ENCODE measurements at places on chromosomes 1 and 21.

DNA sequence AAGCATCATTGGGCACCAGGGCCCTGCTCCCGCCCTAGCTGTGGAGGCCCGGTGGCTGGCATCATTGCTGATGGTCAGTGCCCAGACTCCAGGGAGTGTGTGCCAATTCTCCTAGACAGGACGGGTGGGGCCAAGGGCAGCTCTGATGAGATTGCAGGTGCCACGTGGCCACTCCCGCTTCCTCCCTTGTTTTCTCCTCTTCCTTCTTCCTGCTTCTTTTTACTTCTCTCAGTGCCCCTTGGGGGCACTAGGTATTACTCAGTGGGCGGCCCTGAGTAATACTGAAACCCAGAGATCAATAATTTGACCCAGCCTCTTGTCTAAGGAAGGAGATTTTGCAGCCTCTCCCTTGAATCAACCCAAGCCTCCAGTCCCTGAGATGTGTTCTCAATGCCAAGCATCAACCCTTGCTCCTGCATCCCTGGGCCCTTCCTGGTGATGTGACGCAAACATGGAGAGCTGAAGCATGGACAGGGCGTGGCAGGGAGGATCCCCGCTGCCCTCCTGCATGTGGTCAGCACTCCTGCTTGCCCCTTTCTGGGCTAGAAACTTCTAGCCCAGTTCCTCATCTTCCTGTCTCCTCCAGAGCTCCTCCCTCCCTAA lies 32.4 kb downstream of the CDK18 start:
- no peak for DNase-seq

DNA sequence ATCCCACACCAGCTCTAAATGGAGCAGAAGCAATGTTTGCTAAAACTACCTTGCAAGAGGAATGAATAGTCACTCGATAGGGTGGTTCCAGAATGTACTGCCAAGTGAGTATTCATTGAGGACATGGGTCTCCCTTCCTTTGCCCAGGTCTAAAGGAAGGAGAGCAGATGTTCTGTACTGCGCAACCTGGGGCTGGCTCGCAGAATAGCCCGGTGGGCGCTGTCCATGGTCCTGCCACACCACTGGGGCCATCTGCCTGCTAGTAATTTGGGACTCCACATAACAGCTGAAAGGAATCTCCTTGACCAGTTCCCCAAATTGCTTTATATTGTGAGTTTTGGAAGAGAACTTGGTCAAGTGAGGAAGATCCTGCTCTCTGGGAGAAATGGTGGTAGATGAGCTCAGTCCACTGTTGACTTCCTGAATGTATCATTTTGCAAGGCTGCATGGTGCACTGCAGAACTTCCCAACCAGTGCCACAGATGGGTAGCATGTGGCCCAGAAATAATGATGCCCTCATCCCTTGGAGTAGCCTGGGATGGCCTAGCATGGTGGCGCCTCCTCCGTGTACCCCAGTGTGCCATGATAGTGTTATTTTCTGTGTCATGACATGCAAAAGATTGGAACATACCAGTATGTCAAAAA lies 5.7 kb downstream of the SLC6A17 start:
- DNase-seq, result peak; percentile 45

DNA sequence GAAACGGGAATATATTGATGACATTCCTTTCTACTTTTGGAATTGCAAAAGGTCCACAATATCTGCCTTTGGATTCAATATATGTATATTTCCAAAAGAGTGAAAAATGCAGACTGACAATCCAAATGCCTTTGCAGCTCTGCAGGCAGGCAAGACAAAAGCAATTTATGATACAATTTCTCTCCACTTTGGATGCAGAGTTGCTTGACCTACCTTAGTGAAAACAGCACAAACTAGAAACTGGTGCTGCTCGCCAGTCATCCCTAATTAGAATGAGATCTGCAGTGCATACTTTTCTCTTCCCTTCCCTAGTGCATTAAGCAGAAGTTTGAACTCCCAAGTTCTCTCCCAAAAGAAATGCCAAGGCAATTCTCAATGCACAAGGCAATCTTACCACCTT lies 56.8 kb downstream of the KIAA0319L start:
- DNase-seq, result no peak

DNA sequence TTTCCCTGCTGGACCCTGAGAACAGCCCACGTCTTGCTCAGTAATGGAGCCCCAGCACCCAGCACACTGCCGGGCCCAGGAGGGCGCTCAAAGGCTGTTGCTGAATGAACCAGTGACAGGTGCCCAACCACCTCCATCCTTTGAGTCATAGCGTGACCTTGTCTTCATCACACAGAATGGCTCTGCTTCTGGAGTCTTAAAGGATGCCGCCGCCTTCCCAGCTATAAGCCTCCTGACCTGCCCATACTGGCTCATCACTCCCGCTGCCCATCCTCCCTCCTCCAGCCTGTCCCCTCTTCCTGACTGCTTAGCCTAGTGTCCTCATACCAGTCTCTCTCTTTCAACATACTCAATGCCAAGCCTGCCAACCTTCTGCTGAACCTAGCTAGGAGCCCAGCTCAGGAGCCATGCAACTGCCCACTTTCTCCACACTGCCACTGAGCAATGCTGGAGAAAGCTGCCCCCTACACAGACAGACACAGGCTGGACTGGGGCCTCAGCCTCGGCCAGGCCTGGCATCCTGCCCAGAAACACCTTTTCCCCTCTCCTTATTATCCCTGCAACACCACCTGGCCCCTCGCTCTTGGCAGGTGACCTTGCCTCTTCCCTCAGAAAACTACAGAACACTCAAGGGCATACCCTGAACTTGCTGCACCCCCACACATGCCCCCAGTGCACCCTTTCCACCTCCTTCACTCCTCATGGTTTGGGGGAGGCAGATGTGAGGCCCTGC lies 14.1 kb downstream of the TTC39A start:
- DNase-seq, result no peak

- no peak for DNase-seq
Measured at GRCh38 chr1:175050992-175051391, 16.6 kb upstream of the TNN start.

DNA sequence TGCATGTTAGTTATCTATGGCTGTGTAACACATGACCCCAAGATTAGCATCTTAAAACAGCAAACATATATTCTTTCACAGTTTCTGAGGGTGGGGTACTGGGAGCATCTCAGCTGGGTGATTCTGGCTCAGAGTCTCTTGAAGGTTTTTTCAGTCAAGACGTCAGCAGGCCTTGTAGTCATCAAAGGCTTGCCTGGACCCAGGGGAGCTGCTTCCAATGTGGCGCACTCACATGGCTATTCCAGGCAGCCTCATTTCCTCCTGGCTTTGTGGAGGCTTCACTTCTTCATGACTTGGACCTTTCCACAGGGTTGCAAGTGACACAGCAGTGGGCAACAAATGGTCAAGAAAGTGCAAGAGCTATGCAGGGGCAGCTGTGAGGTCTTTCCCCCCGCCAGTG lies 114.7 kb downstream of the ACTL8 start:
- no peak for DNase-seq

DNA sequence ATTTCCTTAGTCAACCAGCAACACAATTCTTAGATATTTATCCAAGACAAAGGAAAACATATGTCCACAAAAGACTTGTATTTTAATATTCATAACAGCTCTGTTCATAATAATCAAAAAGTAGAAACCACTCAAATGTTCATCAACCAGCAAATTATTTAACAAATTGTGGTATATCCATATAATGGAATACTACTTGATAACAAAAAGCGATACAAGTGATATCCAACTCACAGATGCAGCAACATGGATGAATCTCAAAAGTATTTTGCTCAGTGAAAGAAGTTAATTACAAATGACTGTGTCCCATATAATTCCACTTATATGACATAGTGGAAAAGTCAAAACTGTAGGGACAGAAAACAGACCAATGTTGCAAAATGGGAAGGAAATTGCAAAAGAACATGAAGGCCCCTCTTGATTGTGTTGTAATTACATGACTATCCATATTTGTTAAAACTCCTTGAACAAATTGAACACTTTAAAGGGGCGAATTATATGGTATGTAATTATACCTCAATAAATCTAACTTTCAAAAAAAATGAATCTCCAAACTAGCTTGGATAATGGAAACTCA lies 116.9 kb downstream of the EDEM3 start:
- no peak for DNase-seq

GRCh38 chr1:15254559-15254958 lies 7.5 kb downstream of the FHAD1 start:
- no peak for DNase-seq

DNA sequence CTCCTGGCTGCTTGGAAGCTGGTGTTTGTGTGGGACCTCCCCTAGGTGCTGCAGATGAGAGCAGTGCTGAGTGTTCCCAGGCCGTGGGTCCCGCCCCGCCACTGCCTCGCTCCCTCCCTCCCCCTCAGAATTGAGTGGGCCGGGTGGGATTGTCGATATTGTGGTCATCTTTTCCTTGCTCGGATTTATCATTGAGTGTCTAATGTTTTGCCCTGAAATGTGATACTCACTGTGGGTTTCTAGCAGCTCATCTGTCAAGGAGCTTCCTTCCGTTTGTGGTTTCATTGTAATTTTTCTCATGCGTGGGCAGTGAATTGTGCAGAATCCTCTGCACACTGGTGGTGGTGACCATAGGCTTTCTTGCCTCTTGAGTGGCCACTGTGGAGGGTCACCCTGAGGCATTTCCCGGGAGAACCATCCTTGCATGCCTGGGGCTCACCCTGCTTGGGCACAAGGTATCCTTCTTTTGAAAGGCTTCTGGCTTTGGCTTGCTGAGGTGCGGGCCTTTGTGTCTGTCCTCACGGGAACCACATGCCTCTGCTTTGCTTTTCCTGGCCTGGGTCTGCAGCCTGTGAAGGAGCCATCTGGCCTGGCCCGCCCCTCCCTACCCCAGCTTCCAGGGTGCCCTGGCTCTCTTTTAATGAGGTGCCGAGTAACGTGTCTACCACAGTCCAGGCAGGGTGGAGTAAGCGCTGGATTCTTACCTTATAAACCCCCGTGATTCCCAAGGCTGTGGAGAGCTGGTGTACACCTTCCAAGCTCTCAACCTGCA lies 25.6 kb downstream of the SLX9 start:
- DNase-seq, result peak; percentile 30

DNA sequence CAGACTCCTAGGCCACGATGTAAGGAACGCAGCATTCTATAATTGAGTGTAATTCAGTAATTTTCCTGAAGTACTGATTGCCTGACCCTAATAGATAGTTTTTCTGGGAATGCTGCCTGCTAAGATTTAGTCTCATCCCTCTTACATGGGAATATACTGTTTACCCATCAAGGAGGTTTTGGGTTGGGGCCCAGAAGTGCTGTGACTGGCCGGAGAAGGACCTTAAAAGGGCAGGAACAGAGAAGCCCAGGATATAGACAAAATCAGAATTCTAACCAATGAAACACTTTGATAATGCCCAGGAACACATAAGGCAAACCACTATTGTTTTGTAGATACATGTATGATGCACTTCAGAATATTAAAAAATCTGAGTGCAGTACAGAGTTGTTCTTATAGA lies 111.6 kb downstream of the RGS2 start:
- DNase-seq, result no peak

GRCh38 chr1:182955596-182956588 lies 2.9 kb upstream of the SHCBP1L start:
- DNase-seq, result no peak

GRCh38 chr1:119556423-119556822 lies 49.4 kb downstream of the HSD3B1 start:
- no peak for DNase-seq

- no peak for DNase-seq
Measured at GRCh38 chr1:90335558-90335957, 340.6 kb downstream of the ZNF326 start.

- DNase-seq, result no peak
Measured at GRCh38 chr1:150558303-150558704, 9.1 kb downstream of the ADAMTSL4 start.

DNA sequence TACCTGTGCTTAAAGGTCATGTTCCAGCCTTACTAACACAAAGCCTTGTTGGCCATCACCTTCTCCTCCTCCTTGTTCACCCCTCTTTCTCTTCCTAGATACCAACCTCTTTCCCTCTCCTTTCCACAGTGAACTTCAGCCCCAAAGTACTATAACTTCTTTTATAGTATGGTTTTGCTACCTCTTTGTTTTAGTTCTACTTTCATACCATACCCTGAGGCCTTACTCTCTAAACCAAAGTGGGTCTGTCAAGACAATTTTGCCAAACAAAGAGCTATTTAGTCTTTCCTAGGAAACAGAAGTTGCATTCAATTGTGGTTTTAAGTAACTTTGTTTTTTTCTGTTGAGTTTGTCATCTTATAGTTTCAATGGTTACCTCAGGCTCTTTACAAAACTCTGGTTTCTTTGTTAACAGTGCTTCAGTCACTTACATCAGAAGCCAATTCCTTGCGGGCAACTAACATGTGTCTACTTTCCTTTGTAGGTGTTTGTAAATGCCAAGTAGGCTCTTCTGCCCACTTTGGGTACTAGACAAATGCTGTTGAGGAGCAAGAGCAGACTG lies 623.9 kb upstream of the PKN2 start:
- no peak for DNase-seq

DNA sequence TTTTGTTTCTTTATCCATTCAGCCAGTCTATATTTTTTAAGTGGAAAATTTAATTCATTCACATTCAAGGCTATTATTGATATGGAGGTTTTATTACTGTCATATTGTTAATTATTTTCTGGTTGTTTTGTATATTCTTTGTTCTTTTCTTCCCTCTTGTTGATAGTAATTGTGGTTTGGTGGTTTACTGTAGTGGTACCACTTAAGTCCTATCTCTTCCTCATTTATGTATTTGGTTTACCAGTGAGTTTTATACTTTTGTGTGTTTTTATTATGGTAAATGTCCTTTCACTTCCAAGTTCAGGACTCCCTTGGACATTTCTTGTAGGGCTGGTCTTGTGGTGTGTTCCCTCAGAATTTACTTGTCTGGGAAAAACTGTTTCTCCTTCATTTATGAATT lies 28.1 kb upstream of the PM20D1 start:
- DNase-seq, result no peak

GRCh38 chr1:187513190-187513589 lies 684.4 kb downstream of the PLA2G4A start:
- no peak for DNase-seq

- DNase-seq, result no peak
Measured at GRCh38 chr21:46516068-46516467, 57.4 kb downstream of the DIP2A start.

GRCh38 chr1:91803847-91804545 lies 82.0 kb downstream of the TGFBR3 start:
- peak; percentile 46 for DNase-seq

DNA sequence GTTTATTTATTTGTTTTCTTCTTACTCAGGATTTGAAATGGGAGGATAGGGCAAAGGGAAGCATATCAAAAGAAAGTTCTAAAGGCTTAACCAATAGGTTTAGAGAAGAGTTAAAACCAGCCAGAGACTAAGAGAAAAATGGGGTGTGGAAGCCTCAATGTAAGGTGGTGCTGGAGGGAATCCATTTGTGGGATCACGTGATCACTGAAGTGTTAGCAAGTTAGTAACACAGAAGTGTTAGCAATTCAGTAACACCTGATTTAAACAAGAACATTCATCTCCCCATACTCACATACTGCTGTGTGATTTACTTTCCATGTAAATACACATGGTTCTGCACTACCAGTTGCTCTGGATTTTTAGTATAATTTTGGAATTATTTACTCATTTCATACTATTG lies 451.2 kb downstream of the DISC1 start:
- no peak for DNase-seq

- no peak for DNase-seq
Measured at GRCh38 chr1:44366371-44366975, 11.4 kb upstream of the ERI3 start.

- no peak for DNase-seq
Measured at GRCh38 chr1:115428256-115428655, 90.2 kb upstream of the NGF start.

GRCh38 chr21:43949499-43950208 lies 62.5 kb upstream of the TRAPPC10 start:
- DNase-seq, result no peak

Measured in stimulated activated CD4-positive, alpha-beta T cell treated with anti-CD3 and anti-CD28 coated beads, Interleukin-12 subunit alpha, Interleukin-12 subunit beta, amount 100 ng/mL, for 4 hours (primary cell).